ENCODE measurements at places on chromosomes 7 and 10.

- DNase-seq = no peak
These were observed 32.0 kb downstream of the CUL2 start for GRCh38 chr10:35058134-35058533.

DNA sequence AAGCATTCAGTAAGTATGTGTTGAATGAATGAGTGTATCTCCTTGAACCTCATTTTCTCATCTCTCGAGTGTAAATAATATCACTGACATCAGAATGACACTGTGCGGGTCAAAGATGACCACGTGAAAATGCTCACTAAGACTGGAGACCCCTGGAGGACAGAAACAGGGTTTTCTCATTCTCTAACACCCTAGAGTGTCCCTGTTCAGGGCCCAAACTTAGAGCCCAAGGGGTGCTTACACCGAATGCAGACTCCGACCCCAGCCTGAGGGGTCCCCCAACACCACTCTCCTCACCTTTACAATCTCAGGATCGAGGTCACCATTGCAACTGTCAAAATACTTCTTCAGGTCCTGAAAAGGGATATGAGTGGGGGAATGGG lies 1.4 kb downstream of the CDK5 start:
- DNase-seq = no peak

GRCh38 chr10:51935341-51935740 lies 235.9 kb upstream of the CSTF2T start:
- DNase-seq = no peak

- DNase-seq = no peak
These were observed 24.8 kb upstream of the PLPP4 start for GRCh38 chr10:120432209-120432608.

- DNase-seq = no peak
These were observed 113.8 kb upstream of the ADO start for GRCh38 chr10:62690703-62691102.
